ENCODE measurements at places on chromosomes 16 and 17.

DNA sequence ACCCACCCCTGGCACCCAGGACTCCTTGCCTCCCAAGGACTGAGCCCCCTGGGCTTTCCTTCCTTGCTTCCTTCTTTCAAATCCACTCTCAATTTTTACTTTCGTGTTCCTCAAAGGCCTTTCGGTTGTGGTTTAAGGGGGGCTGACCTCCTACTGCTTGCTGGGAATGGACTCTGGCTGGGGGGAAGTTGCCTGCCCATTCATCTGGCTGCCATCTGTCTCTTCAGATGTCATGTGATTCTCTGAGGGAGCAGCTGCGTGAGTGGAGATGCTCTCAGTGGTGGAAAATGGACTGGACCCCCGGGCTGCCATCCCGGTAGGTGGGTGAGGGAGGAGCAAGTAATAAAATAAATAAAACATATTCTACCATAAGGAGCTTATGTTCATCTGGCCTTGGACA, 93.8 kb upstream of the RPRML start:
- DNase-seq: no peak

GRCh38 chr17:50972577-50972976, 106.4 kb upstream of the TOB1 start:
- peak; percentile 70 for DNase-seq

DNA sequence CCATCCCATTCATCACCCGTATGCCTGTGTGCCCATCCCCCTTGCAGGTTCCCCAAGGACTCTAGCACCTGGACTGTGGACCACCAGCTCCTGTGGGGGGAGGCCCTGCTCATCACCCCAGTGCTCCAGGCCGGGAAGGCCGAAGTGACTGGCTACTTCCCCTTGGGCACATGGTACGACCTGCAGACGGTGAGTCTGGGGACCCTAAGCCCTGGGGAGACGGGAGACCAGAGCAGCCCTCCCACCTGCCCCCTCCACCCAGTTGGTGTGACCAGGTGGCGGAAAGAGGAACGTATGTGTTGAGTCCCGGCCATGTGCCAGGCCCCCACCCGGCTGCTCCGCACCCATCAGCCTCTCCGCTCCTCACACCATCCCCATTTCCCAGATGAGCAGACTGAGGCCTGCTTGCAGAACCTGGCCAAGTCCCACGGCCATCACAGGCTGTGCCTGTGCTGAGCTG, 15.6 kb downstream of the GAA start:
- DNase-seq: no peak

DNA sequence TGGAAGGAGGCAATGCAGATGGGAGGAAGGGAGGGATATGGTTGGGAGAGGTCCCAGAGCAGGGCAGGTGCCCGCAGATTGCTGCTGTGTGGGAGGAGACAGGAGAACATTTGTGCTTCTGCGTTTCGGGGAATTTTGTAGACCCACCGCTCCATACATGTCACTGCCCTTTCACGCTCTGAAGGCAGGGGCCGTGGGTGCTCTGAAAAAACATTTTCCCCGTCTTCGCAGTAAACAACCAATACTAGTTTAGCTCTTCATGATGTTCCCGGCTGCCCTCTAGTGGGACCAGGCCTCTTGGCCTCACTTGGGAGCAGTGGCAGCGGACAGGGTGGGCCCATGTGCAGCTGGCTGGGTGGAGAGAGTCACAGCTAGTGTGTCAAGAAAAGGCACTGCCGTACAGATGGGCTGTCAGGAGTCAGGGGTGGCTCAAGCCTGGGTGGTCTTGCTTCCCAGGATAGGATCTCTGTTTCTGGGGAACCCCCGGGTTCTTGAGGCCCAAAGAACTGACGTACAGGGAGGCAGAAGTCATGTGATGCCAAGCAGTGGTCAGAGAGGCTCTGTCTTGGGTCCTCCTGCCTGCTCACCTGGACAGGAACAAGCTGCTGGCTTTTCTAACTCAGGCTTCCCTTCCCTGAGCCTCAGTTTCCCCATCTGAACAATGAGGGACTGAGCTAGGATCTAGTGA, 46.5 kb upstream of the CPNE2 start:
- peak; percentile 80 for DNase-seq

GRCh38 chr17:37813751-37814150, 68.9 kb upstream of the HNF1B start:
- no peak for DNase-seq

- DNase-seq: no peak
Measured at GRCh38 chr17:49670002-49670401, 7.9 kb downstream of the SPOP start.

- no peak for DNase-seq
Measured at GRCh38 chr17:45347444-45347843, 30.6 kb upstream of the MAP3K14 start.

GRCh38 chr17:17988427-17988945, 15.8 kb downstream of the DRC3 start:
- DNase-seq: no peak

DNA sequence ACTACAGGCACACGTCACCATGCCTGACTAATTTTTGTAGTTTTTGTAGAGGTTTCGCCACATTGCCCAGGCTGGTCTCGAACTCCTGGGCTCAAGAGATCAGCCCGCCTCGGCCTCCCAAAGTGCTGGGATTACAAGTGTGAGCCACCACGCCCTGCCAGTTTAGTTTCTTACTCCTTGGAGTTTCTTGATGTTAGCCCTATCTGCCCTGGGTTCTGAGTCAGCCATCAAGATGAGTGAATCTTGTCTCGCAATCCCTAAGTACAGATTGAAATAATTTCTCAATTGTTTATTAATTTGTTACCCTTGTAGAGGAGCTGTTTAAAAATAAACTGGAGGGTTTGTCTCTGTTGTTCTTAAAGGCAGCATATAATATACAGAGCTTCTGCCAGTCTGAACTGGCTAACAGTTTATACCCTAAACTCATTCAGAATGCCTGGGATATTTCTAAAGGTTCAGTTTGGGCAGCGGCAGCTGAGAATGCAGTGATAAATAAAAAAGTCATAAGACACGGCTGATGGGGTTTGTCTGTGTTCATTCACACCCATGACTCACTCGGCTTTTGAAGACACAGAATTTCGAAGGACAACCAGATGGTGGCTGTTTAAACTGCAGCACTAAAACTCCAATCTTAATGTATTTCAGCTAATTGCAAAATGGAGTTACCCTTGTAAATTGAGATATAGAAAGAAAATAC, 39.6 kb downstream of the GPRC5B start:
- no peak for DNase-seq

DNA sequence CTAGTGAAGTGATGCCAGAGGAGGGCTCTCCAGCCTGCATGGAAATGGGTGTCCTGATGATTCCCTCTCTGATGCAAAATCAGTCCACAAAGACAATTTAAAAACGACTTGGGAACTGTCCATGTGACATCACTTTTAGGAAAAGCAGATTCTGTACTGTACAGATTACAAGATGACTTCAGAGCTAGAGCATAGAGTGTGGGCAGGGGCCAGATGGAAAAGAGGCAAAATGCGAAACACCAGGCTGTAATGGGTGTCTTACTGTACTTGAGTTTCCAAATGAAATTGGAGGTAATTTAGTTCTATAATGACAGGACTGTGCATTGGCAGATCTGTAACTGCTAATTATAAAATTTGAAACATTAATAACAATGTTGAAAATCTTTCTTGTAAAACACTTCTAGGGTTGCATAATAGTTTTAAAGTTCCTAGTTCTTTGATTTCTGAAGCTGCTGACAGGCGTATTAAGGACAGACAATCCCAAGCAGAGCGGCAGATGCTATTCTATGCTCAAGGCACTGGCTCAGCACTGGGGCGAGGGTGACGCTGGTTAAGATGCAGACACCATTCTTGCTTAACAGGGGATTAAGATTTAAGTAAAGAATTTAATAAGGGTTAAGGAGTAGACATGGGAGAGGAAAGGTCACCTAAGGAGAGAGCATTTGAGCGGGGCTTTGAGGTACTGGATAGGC, 29.6 kb downstream of the OGFOD1 start:
- DNase-seq: no peak

- peak; percentile 73 for DNase-seq
Measured at GRCh38 chr17:77054936-77055335, 85.8 kb upstream of the SEC14L1 start.

DNA sequence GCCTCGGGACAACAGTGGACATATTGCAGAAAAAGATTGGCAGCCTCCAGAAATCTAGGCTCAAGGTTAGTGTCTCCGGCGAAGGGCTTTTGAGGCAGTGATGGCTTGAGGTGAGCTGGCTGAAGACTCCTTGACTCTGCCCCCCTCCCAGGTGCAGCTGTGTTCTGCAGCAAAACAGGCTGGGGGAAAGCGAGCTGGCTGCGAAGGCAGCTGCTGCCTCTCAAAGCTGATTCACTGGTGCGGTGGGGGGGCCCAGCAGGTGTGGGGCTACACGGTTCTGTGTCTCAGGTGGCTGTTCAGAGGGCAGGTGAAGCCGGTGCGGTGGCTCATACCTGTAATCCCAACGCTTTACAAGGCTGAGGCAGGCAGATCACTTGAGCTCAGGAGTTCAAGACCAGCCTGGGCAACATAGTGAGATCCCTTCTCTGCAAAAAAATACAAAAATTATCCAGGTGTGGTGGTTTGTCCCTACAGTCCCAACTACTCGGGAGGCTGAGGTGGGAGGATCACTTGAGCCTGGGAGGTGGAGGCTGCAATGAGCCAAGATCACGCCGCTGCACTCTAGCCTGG, 22.9 kb downstream of the C16orf96 start:
- DNase-seq: no peak

DNA sequence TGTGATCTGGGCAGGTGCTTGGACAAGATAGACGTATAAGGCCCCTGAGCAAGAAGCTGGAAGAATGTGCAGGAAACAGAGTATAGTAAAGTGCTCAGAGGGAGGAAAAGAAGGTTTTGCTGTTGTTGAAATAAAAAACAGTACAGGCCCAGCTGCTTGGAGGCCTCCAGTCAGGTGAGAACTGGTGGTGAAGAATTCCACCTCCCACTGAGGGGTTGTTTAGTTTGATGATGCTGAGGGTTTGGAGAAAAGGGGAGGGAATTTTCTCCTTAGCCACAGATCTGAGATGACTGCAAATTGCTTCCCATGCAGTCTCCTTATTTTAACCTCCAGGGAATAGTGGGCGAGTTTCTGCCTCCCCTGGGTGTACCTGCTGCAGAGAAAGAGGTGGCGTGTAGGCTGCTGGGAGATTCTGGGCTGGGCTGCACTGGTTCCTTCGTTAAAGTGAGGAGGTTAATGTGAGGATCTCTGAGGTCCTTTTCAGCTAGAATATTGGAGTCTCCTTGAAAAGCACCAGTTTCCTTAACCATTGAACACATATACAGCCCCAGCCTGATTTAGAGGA, 25.8 kb downstream of the SMPD3 start:
- no peak for DNase-seq

DNA sequence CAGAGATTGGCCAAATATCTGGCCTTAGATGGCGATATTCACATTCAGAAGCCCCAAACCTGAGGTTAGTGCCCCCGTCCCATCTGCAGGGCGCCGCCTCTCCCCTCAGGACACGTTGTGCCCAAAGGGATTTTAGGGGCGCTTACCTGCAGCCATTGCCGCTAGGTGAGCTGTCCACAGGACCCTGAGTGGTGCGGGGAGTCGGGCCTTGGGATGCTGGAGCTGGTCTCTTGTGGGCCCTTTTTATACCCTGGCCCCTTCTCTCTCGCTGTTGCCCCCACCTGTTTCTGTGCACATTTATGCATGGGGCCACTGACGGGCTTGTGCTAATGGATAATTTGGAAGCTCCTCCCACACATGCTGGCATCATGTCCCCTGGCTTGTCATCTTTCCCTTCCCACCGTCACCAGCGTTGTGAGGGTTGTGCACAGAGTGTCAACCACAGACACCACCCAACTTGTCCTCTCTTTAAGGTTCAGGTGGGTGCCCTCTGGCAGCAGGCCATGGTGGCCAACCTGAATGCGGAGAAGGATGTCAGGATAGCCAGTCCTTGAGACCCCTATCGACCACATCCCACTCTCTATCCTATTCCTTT, at the start of gene CSHL1:
TSS of gene CSHL1 (minus strand) at position 218 of the 595 bp plus-strand sequence. CDS start at position 156, 62 bp downstream.
- no peak for DNase-seq

GRCh38 chr16:77585379-77586251, 136.7 kb upstream of the NUDT7 start:
- DNase-seq: no peak

- peak; percentile 90 for DNase-seq
Measured at GRCh38 chr16:70715055-70715858, 29.4 kb upstream of the MTSS2 start.

- no peak for DNase-seq
Measured at GRCh38 chr16:77784441-77785372, 3.7 kb upstream of the VAT1L start.

- DNase-seq: peak; percentile 63
Measured at GRCh38 chr16:85445779-85446222, 167.3 kb upstream of the GSE1 start.

DNA sequence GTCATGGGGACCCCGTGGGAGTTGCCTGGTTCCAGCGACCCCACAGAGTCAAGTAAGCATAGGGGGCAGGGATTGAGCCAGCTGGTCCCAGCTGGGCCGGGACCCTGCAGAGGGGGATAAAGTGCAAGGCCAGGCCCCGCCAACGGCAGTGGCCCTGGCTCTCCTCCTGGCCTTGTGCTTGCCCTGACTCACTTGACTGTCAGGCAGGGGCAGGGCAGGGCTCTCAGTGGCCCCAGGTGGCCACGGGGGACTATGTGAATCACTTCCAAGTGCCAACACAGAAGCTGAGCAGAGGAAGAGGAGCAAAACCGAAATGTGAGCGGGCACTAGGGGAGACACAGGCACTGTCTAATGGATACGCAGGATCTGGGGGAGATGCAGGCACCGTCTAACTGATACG, 21.6 kb upstream of the NCBP3 start:
- no peak for DNase-seq

DNA sequence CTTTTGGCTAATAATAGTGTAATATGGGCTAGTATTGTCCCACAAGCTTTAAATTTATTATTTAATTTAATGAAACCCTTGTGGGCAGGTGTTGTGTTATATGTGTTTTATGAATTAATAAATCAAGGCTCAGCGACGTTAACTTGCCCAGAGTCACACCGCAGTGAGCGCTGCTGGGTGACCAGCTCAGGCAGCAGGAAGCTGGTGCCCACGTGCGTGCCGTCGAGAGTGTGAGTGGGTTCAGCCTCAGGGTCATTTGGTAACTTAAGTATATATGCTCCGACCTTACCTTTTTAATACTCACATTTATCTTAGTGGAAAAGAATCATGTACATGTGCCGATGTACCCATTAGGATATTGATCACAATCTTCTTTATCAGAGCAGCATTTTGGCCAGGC, 137.4 kb upstream of the CHMP6 start:
- DNase-seq: no peak

- DNase-seq: no peak
Measured at GRCh38 chr16:70630960-70631745, 15.2 kb upstream of the IL34 start.

DNA sequence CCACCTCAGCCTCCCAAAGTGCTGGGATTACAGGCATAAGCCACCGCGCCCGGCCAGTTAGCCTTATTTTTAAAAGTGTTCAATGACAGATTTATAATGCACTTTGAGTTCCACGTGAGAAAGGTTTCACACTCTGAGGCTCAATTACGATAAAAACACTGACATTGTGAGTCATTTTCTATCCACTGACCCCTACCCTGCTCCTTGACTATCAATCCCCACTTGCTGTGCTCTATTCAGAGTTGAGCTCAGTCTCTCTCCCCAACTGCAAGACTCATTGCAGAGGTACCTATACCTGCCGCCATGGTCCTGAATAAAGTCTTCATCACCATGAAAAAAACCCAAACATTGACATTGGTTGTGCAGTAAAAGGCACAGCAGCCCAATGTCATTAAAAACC, 8.5 kb downstream of the GFOD2 start:
- no peak for DNase-seq

- no peak for DNase-seq
Measured at GRCh38 chr16:50038286-50038685, 13.3 kb downstream of the CNEP1R1 start.

- peak; percentile 33 for DNase-seq
Measured at GRCh38 chr16:58299757-58300349, 5.0 kb upstream of the PRSS54 start.
